Activated T-cell treated with anti-CD3 and anti-CD28 coated beads, Interleukin-2, amount 50 U/mL, for 72 hours (primary cell): ENCODE measurements at places on chromosomes 6 and 20. TPM values are rescaled to one million over a fixed set of nuclear protein-coding genes. Genes with fewer than 3 reads are reported as not detected.
A peak's percentile ranks its signal among the peaks of the same experiment; 100 is the strongest.

Gene ANGPT4
- not detected for total RNA-seq

DNA sequence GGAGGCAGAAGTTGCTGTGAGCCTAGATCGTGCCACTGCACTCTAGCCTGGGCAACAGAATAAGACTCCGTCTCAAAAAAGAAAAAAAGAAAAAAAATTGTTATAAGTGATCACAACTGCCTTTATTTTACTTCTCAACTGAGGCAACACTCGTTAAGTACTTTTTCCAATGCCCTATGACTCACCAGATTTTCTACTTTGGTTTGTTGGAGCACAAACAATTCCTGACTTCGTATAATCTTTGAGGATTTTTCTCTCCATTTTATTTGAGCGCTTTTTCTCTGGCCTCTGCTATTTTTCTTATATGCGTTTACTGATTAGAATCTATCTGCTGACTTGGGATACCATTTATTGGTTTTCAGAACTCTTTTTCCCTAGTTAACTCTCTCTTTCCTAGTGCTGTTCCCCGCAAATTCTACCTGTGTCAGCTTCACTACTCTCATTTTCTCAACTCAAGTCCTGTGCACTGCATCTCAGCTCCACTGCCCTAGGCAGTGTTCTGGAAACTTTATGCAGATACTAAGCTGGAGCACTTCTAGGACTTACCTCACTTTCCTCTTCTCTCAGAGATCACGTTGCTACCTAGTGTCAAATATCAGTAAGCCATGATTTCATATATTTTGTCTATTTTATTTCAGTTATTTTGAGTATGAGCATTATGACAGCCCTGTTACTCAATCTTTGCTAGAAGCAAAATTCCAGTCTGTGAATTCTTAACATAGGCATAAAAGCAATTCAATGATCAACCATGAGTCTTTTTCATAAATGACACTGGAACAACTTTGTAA, 1120.1 kb upstream of the CITED2 start:
- peaks cover 6% of the 10 kb centered on the region for H3K27me3 ChIP-seq
- H3K27ac ChIP-seq: no peak overlapping the region
- DNase-seq: no peak
- H3K4me1 ChIP-seq: no peaks in the 10 kb centered on the region
- H3K4me3 ChIP-seq: no peak overlapping the region
- H3K36me3 ChIP-seq: no peaks in the 10 kb centered on the region

DNA sequence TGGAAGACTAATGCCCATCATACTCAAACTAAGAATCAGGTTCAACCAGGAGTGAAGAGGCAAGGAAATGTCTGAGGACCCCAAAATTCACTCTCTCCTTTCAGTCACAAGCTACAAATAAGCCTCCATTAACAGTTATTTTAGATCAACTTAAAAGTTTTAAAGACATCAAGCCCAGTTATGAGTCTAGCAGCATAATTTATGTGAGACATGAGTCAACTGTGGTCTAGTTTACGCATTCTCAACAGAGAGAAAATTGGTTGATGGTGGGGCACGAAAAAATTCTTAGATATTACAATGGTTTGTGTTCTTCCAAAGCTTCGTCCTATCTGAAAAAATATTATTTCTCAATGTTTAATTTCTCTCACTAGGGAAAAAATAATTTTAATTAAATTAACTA, 204.9 kb upstream of the NT5E start:
- no peaks in the 10 kb centered on the region for H3K27me3 ChIP-seq
- no peak for DNase-seq
- H3K36me3 ChIP-seq: no peaks in the 10 kb centered on the region

Gene SLC17A4
- total RNA-seq: not detected

GRCh38 chr6:42276034-42276890, 58.6 kb upstream of the MRPS10 start:
- peaks cover 34% of the 10 kb centered on the region for H3K4me1 ChIP-seq
- H3K27ac ChIP-seq: peak overlapping the region; percentile 69
- H3K27me3 ChIP-seq: no peaks in the 10 kb centered on the region
- no peak overlapping the region for H3K4me3 ChIP-seq

DNA sequence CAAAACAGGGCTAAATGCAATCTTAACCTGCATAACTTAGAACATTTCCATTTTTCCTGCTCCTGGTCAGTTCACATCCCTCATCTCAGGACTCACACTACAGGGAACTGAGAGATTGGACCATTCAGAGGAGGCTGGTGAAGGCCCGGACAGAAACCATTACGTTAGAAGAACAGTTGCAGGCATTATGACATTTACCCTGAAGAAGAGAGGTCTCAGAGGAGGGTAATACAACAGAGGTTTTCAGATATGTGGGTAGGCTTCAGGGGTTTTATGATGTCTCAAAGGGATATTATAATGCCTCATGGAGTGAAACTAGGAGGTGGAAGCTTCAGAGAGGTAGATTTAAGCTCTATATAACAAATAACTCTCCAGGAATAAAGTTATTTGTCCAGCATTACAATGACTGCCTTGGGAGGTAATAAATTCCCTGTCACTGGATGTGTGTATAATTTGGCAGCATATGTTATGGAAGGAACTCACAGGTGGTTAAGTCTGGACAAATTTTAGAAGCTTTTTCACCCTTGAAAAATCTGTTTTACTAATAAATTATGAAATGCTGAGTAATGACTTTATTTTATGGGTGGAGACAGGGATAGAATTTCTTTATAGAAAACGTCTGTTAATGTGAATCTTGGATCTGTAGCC, 36.7 kb upstream of the RIPOR2 start:
- H3K27ac ChIP-seq: peak overlapping the region; percentile 55
- no peak for DNase-seq
- H3K4me3 ChIP-seq: peak overlapping the region; percentile 5

Gene MEP1A
- not detected for total RNA-seq

DNA sequence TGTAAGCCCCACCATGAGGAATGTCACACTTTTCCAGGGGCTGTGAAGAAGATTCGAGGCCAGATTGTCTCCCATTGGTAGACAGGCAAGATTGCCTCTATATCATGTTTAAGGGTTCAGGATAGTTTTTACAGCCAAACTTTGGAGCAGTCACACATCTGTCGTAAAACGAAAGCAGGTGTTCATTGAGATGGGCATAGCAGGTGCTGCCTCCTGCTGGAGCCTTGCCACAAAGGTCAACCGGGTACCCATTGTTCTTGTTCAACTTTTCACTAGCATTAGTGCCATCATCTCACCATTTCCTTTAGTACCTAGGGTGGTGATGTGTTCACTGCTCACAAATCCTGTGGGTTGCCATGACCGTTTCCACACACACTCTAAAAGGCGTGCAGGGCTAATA, 198.3 kb downstream of the HTR1B start:
- no peak overlapping the region for H3K4me3 ChIP-seq
- H3K36me3 ChIP-seq: no peaks in the 10 kb centered on the region
- DNase-seq: no peak
- no peaks in the 10 kb centered on the region for H3K4me1 ChIP-seq
- no peak overlapping the region for H3K27ac ChIP-seq
- H3K27me3 ChIP-seq: no peaks in the 10 kb centered on the region

- no peak overlapping the region for H3K27ac ChIP-seq
- no peak for DNase-seq
- no peaks in the 10 kb centered on the region for H3K4me1 ChIP-seq
- H3K36me3 ChIP-seq: no peaks in the 10 kb centered on the region
Observed at GRCh38 chr20:54772893-54773642, 297.7 kb downstream of the DOK5 start.

DNA sequence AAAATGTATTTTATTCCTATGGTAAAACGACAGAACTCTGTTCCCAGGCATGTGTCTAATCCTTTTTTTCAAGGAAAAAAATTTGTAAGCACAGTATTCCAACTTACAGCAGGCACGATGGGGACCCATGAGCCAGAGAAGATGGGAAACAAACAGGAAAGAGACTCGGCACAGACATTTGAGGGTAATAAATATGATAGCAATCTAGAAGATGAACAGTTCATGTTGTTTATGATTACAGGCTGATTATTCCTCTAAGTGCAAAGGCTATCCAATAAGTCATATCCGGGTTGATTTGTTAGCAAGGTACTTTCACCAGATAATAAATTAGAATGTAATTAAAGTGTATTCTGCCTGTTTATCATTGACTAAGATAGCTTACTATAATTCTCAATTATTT, 43.2 kb downstream of the PDSS2 start:
- H3K4me3 ChIP-seq: no peak overlapping the region
- H3K27me3 ChIP-seq: no peaks in the 10 kb centered on the region
- H3K36me3 ChIP-seq: no peaks in the 10 kb centered on the region
- no peak for DNase-seq

Gene HRH3
- not detected for total RNA-seq

- H3K27me3 ChIP-seq: no peaks in the 10 kb centered on the region
- H3K27ac ChIP-seq: no peak overlapping the region
- no peaks in the 10 kb centered on the region for H3K36me3 ChIP-seq
- no peak for DNase-seq
Observed at GRCh38 chr6:163296835-163297519, 117.5 kb upstream of the QKI start.

GRCh38 chr20:23180451-23180921, 94.4 kb upstream of the CD93 start:
- no peak overlapping the region for H3K4me3 ChIP-seq
- no peaks in the 10 kb centered on the region for H3K4me1 ChIP-seq
- H3K27me3 ChIP-seq: no peaks in the 10 kb centered on the region
- no peak for DNase-seq
- peaks cover 1% of the 10 kb centered on the region for H3K36me3 ChIP-seq

Gene KLC4
- 37.4 TPM for total RNA-seq

- H3K27ac ChIP-seq: no peak overlapping the region
- DNase-seq: no peak
- no peaks in the 10 kb centered on the region for H3K36me3 ChIP-seq
- no peak overlapping the region for H3K4me3 ChIP-seq
- H3K27me3 ChIP-seq: peaks cover 23% of the 10 kb centered on the region
Observed at GRCh38 chr20:57056651-57057050, 209.8 kb downstream of the BMP7 start.

GRCh38 chr6:27280540-27281000, 31.5 kb downstream of the POM121L2 start:
- H3K4me1 ChIP-seq: peaks cover 16% of the 10 kb centered on the region
- peaks cover 16% of the 10 kb centered on the region for H3K36me3 ChIP-seq
- H3K27ac ChIP-seq: peak overlapping the region; percentile 85
- peak overlapping the region; percentile 74 for H3K4me3 ChIP-seq
- peaks cover 88% of the 10 kb centered on the region for H3K27me3 ChIP-seq

Gene RAB44
- 0.09 TPM for total RNA-seq

GRCh38 chr6:145887969-145888368, 73.4 kb upstream of the FBXO30 start:
- no peaks in the 10 kb centered on the region for H3K4me1 ChIP-seq
- no peak overlapping the region for H3K4me3 ChIP-seq
- H3K27me3 ChIP-seq: no peaks in the 10 kb centered on the region
- no peak for DNase-seq

GRCh38 chr20:3371754-3372153, 35.7 kb downstream of the DNAAF9 start:
- no peaks in the 10 kb centered on the region for H3K27me3 ChIP-seq
- H3K4me3 ChIP-seq: no peak overlapping the region
- peaks cover 2% of the 10 kb centered on the region for H3K36me3 ChIP-seq
- no peak overlapping the region for H3K27ac ChIP-seq

Gene SEC23B
- total RNA-seq: 158 TPM

- H3K36me3 ChIP-seq: peaks cover 2% of the 10 kb centered on the region
- H3K27ac ChIP-seq: no peak overlapping the region
- no peak overlapping the region for H3K4me3 ChIP-seq
- no peak for DNase-seq
- H3K27me3 ChIP-seq: no peaks in the 10 kb centered on the region
Observed at GRCh38 chr20:22986601-22987000, 48.5 kb upstream of the SSTR4 start.
